CD4-positive, alpha-beta T cell (primary cell): ENCODE measurements at places on chromosomes 2 and 18.

- no peak for DNase-seq
Measured at GRCh38 chr2:11481426-11481788, 15.4 kb upstream of the E2F6 start.

GRCh38 chr18:48940854-48941611 is 9.7 kb downstream of the SMAD7 start:
- peak; percentile 97 for DNase-seq

DNA sequence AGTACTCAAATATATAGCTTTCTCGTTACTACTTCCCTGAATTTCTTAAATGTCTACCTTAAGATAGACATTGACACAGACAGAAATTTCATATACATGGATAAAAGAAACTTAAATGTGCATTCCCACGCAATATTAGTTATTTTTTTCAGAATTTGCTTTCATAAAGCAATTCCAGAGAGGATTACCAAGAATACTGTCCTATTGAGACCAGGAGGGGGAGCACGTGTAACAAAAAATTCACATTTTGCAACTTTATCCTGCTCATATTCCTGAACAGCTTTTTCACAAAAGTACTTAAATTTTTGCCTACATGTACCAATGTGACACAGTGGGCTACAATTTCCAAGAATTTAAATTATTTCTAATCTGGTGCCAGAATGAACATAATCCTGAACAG is 30.7 kb upstream of the ERCC3 start:
- DNase-seq, result peak; percentile 9

GRCh38 chr2:65574993-65575392 is 142.6 kb upstream of the SPRED2 start:
- DNase-seq, result no peak

- DNase-seq, result no peak
Measured at GRCh38 chr18:55833543-55833942, 245.6 kb upstream of the TCF4 start.

- DNase-seq, result no peak
Measured at GRCh38 chr18:77647472-77647871, 397.8 kb downstream of the GALR1 start.

GRCh38 chr2:23934259-23934658 is 6.0 kb upstream of the UBXN2A start:
- DNase-seq, result no peak

DNA sequence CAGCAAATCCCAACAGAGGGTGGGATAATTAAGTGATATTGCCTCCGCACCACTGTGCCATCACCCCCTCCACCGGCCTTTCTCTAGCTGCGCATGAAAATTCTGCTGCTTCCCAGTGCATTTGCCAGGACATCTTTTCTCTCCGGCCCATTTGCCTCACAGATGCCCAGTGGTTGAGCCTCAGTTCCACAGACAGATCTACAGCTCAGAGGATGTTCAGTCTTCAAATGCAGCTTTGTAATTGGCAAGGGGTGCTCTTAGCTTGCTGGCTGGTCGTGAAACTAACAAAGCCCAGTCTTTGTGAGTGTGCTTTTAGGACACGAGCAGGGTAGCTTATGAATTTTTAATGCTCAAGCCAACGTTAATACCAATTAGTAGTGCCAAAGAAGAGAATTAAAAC is 253.3 kb upstream of the REV1 start:
- DNase-seq, result no peak

GRCh38 chr2:173584676-173585458 is 230.2 kb downstream of the CDCA7 start:
- no peak for DNase-seq

GRCh38 chr2:10120877-10121574 is 1.5 kb upstream of the RRM2 start:
- DNase-seq, result no peak

- DNase-seq, result no peak
Measured at GRCh38 chr18:49650426-49650891, 88.6 kb downstream of the LIPG start.

GRCh38 chr18:8959551-8960135 is 142.9 kb upstream of the NDUFV2 start:
- no peak for DNase-seq

DNA sequence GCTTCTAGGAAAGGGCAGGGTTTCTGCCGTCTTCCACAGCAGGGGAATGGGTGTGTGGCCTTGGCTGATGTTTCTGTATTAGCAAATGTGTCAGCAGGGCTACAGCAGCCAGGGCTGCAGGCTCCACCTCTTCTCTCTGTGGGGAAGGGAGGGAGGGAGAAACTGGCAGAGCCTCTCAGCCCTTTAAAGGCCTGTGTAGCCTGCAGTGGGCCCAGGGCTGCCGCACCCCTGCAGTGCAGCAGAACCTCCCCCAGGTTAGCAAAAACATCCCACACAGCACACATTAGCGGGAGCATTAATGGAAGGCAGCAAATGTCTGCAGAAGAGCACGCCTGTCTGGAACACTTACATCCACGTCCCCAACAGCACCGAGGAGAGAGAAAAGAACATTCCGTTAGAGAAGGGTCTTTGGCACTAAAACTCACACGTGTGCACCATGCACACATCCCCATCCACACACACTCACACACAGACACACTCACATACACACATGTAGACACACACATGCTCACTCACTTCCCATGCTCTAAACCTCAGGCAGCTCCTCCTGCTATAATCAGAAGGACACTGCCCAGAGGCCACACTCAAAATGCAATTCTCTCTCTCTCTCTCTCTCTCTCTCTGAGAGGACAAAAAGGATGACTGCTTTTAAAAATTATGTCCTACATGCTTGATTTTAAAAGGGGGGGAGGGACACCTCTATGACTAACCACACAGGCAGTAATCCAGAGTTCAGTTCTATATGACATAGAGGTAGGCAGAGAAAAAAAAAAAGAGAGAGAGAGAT is 24.1 kb downstream of the MRPL35 start:
- no peak for DNase-seq

- DNase-seq, result no peak
Measured at GRCh38 chr2:205699515-205700289, 17.4 kb downstream of the NRP2 start.

GRCh38 chr2:99279969-99280695 is 20.9 kb downstream of the LYG1 start:
- DNase-seq, result no peak

DNA sequence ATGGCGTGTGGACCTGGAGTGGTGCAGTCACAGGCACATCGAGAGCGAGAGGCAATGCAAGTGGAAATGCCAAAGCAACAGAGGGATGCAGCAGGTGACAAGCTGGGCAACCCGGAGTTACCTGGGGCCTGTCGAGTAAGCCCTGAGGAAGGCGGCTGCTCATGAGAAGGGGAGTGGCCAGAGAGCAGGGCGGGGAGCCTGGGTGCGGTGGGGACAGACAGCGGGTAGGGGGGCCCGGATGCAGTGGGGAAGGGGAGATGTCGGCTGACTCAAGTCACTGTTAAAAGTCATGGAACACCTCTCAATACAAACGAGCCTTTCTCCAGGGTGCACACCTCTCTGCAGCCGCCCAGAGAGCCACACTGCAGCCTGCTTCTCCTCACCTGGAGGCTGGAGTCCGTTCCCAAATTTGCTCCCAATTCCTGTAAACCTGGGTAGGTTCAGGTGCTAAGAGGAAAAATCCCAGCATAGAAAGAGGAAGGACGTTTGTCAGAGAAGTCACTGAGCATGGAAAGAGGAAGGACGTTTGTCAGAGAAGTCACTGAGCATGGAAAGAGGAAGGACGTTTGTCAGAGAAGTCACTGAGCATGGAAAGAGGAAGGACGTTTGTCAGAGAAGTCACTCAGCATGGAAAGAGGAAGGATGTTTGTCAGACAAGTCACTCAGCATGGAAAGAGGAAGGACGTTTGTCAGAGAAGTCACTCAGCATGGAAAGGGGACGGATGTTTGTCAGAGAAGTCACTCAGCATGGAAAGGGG is 71.7 kb upstream of the TWIST2 start:
- no peak for DNase-seq

- DNase-seq, result no peak
Measured at GRCh38 chr18:57728941-57729511, 74.1 kb downstream of the ATP8B1 start.

- no peak for DNase-seq
Measured at GRCh38 chr2:144323946-144324345, 196.0 kb downstream of the ZEB2 start.

GRCh38 chr2:150887926-150888325 is 373.7 kb downstream of the RBM43 start:
- no peak for DNase-seq

GRCh38 chr2:73981081-73982001 is 3.4 kb upstream of the TET3 start:
- DNase-seq, result no peak

DNA sequence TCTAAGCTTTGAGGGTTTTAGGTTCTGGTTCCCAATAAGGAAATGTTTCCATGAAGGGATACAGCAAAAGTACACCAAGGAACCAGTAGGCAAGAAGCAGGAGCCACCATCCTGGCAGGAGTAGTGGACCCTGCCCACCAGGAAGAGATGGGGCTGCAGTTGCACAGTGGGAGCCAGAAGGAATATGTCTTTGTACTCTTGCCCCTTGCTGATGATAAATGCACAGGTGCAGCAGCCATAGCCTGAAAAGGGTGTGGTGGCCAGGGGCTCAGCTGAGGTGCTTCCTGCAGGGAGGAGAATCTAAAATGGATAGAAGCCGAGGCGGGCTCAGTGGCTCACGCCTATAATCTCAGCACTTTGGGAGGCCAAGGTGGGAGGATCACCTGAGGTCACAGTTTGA is 27.5 kb downstream of the TMEM127 start:
- DNase-seq, result no peak

DNA sequence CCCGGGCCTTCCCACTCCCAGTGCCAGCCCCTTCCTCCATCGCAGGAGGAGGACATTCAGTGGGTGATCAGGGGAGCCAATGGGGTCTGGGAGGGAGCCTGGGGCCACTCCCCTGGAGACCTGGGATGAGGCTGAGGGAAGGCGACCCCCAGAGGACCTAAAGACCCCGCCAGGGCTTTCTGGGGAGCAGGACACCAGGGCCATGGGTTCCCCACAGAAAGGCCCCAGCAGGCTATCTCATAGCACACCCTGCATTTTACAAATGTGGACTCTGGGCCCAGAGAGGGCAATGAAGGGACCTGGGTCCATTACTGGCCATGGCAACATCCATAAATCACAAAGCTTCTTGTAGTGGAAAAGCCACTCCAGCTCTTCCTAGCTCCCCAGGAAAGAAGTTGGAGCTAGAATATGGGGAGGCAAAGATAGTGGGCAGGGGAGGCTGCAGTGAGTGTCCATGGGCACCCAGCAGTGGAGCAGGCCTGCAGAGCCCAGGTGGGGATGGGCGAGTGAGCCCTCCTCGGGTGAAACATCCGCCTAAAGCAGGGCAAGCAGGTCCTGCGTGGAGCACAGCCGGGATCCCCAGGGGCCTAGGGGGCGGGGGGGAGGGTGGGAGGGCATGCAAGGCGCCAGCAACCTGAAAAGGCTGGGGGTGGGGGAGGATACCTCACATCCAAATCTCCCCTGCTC is 13.8 kb downstream of the CYP26B1 start:
- no peak for DNase-seq

DNA sequence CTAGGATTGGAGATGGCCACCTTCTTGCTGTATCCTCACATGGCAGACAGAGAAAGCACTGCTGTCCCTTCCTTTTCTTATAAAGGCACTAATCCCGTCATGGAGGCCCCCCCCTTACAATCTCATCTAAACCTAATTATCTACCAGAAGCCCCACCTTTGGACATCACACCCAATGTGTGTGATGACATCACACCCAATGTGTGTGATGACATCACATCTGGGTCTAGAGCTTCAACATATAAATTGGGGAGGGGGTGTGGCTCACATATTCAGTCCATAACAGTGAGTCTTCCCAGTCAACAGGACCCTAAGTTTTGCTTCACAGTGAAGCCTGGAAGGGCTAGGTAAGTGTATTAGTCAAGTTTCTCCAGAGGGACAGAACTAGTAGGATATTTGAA is 213.1 kb downstream of the NYAP2 start:
- DNase-seq, result no peak

- no peak for DNase-seq
Measured at GRCh38 chr18:8654503-8655451, 45.5 kb downstream of the RAB12 start.

- DNase-seq, result peak; percentile 41
Measured at GRCh38 chr18:22429564-22429963, 11.8 kb upstream of the CTAGE1 start.

- DNase-seq, result no peak
Measured at GRCh38 chr2:231384970-231385369, 10.5 kb upstream of the B3GNT7 start.

DNA sequence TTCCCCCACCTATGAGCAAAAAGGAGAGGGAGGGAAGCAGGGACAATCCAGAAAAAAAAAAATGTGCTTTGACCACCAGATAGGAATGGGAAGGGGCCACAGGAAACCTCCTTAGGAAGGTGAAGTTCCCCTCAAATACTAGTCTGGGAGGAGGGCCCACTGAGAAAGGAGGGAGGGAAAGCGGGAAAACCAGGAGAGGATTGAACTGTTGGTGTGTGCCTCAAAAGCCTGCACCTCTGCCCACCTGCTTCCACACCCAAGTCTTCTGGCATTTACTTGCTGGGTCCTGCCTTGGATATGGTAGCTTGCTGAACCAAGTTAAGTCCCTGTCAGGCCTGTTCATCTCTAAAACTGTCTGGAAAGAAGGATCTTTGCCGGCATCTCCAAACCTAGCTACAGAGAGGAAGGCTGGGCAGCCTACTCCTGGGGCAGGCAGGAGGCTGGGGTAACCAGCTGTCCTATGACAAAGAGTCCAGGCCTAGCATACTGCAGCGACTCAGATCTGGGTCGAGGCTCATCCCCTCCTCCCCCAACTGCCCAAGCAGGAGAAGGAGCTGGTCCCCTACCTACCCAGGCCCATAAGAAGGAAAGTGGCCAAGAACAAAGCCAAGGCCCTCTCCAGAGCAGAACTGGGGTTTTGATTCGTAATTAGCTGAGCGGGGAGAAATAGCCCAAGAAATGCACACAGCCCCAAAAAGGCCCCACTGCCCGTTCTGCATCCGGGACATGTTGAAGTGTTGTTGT is 3.0 kb downstream of the EN1 start:
- no peak for DNase-seq

DNA sequence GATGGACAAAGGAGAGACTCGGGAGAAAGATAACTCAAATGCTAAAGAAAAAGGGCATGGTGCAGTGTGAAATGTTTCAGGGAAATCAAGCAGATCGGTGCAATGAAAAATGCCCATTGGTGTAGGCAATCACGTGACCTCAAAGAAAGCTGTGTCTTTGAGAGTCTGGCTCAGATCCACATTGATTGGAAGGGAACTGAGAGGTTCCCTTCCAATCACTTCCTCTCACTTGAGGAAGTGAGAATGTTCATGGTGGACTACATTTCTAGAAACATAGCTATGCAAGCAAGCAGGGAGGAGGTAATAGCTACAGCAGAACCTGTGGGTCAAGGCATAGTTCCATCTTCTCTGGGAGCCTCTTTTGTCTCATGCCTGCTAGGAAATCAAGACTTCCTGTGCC is 187.4 kb downstream of the LPIN1 start:
- DNase-seq, result no peak
